ENCODE measurements at places on chromosomes 1 and 21.

GRCh38 chr1:24596401-24596880 is 40.6 kb downstream of the NCMAP start:
- no peak for DNase-seq

- no peak for DNase-seq
These were observed 615 bp upstream of the MRPS15 start for GRCh38 chr1:36464605-36465393.

DNA sequence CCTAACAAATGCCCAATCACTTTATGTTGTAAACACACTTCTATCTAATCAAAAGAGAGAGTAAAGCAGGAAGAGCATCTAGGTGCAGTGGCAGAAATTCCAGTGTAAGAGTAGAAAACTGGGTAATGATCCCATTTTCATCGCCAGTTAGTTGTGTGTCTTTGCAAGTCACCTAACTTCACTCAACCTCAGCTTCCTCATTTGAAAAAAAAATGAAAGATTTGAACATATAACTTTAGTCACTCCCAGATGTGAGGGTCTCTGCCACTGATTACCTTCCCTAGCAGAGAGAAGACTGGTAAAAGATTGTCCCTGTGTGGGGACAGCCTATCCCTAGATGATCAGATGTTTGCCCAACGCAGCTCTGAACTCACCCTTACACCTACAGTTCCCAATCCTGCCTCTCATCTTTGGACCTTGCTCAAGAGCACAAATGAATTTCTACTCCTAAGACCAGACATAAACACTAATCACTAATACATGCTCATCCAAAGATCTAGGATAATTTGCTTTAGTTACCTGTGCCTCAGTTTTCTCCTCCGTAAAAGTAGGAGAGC is 25.2 kb upstream of the DUSP23 start:
- DNase-seq = no peak

DNA sequence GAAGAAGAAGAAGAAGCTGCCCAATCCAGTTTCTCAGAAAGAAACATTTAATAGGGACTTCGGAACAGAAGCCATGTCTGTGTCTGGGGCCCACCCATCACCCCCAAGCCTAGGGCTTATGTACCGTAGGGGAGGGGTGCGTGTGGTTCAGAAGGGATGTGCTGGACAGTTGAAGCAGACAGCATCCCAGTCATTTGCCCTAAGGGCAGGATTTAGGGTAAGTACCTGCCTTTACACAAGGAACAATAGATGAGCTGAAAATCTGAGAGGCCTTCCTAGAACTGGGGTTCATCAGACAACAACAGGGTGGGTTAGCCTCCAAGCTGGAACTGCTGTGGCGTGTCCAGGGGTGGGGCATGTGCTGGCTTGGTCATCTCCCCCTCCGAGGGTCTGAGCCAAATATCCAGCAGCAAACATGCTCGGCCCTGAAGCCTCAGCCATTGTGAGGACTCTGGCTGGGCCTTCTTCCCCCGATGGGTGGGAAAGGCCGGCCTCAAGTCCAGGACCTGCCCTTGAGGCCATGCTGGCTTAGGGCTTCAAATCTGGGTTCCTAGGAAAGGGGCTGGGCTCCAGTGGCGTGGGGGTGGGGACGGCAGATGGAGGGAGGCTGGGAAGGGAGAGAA is 12.1 kb downstream of the CSTB start:
- DNase-seq = no peak

GRCh38 chr21:44530903-44531605 is 8.9 kb downstream of the KRTAP10-1 start:
- DNase-seq = no peak

- DNase-seq = no peak
These were observed 30.5 kb upstream of the AHCYL1 start for GRCh38 chr1:109954041-109954512.

DNA sequence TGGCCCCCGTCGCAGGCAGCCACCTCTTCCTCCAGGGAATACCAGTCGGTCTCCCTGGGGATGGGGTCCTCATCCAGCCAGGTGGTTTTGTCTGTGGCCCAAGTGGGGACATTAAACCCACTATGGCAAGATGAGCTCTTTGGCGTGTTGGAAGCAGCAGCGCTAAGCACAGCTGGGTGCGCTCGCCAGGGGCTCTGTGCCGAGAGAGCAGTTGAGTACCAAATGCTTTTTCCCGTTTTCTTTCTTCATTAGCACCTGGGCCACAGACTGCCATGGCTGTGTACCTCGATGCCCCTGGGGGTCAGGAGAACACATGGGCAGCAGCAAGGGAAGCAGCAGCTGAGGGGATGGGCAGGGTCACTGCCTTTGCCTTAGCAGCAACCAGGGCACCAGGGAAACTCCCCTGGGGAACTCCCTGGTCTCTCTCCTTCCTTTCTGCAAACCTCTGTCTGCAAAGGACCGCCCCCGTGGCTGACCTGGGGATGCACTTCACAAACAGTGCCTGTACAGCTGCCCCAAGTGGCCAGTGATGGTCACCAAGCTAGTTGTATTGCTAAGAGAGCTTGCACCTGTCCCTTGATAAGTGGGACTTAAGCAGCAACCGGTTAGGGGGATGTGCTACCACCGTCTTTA is 31.1 kb downstream of the EDARADD start:
- DNase-seq = peak; percentile 11

GRCh38 chr1:13836136-13836535 is 136.1 kb downstream of the PRDM2 start:
- no peak for DNase-seq

DNA sequence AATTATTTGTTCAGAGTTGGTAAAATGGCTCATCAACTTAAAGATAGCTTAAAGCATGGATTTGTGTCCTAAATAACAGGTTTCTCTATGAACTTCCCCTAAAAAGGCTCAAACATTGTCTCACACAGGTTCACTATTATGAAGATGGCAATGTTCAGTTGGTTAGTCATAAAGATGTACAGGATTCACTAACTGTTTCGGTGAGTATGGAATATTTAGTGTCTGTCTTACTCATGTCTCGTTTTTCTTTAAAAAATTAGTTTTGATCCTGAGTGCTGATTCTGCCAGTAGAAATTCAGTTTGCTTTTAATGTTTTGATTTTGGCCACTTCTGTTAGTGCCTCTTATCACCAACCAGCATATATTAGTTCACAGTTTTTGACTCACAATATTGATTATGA is 7.5 kb upstream of the MOV10 start:
- DNase-seq = no peak

DNA sequence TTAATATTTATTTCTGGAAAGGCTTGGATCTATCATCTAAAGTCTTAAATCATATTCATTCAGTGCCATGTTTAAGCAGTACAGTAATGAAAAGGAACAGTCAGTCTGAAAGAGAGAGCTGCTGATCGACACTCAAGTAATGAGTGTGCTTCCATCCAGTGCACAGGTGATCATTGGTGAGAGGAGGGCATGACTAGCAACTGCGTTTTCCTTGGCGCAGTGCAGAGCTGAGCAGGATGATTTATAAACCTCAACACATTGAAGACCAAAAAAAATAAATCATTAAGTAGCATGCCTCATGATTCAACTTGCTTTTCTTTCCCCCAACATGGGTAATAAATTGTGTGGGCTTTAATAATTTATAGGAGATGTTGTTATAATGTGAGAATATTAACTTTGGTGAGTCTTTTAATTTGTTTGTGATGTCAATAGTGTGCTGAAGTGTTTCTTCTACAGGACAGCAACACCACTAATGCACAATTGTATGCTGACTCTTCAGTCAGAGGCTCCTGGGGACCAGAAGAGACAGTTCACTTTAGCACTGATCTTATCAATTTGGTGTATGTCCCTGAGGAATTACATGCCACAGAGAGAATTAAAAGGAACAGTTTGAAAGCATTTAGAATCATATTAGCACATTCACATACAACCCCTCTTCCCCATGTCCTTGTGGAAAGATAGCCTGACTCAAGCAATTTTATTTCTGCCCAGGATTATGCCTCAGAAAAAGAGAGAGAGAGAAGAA is 199.7 kb upstream of the ADGRL2 start:
- no peak for DNase-seq

DNA sequence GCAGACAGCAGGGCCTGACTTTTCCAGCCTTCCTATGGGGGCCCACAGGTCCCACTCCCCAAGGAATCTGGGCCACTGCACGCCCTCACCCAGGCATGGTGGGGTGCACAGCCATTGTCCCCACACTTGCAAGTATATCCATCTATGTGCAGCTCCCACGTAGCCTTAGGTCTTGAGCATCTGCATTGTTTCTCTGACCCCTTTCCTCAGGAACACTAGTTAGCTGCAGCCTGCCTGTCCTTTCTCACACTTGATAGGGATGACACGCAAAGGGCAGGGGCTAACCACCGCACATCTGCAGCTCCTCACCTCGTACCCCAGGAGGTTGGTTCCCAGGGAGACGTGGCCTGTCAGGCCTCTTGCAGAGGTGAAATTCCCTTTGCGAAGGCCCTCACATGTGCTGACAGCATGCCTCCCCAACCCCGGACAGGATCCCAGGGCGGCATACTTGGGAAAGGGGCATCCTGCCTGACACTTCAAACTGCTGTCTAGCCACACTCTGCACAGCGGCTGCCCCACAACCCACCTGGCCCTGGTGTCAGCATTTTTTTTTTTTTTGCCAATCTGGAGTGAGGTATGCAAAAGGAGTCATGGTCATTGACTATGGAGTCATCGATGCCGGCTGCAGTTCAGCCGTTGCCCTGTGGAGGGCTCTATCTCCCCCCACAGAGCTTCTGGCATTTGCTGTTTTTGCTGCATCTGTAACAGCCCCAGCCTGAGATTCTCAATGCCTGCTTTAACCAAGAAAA is 5.0 kb downstream of the JMJD4 start:
- no peak for DNase-seq

Data from stimulated activated CD4-positive, alpha-beta T cell treated with anti-CD3 and anti-CD28 coated beads, Interleukin-12 subunit alpha, Interleukin-12 subunit beta, amount 100 ng/mL, for 24 hours (primary cell).